ENCODE measurements at places on chromosomes 1 and 21.

- DNase-seq: no peak
These were observed 12.9 kb downstream of the SRRM1 start for GRCh38 chr1:24656046-24656445.

GRCh38 chr1:232880354-232880753, 70.1 kb upstream of the NTPCR start:
- DNase-seq: no peak

- DNase-seq: no peak
These were observed 232.1 kb downstream of the DUSP10 start for GRCh38 chr1:221509575-221510355.

- no peak for DNase-seq
These were observed 896 bp downstream of the KANK4 start for GRCh38 chr1:62318320-62318755.

All from T-helper 2 cell (primary cell).